ENCODE measurements at places on chromosomes 7 and 10.
A peak's percentile ranks its signal among the peaks of the same experiment; 100 is the strongest.

DNA sequence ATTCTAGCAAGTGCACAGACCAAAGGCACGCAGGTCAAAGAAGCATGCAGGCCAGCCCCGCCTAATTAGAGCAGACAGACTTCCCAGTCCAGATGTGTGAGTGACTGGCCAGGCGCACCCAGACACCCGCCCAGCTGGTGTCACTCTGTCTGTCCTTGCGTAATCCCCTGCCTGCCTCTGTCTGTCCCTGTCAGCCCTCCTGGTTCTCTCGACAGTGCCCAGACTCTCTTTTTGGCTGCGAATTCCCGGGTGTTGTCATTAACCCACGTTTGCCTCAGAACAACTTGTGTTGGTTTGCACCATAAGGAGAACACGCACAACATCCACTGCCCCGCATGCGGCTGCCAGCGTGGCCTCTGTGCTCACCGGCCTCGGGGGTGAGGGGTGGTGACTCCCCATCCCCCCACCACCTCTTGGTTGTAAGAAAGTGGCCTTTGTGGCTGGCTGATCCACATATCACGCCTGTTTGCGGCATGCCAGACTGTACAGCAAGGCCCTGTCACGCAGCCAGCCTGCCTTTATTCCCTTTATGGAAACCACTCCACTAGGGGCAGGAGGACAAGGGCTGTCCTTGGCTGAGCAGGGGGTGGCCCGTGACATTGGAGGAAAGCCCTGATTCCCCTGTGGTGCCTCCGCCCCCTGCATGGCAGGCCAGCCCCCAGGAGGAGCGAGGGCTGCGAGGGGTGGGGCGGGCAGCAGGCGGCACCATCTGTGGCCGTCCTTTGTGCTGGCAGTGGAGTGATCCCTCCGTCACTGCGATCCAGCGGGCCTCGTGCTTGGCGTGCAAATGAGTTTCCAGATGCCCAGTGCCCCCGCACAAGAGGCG is 72.8 kb upstream of the PPIF start:
- no peak for DNase-seq

- DNase-seq, result no peak
These were observed 108.3 kb downstream of the BUB3 start for GRCh38 chr10:123262456-123262855.

GRCh38 chr7:151243045-151243349 is 5.5 kb downstream of the SMARCD3 start:
- DNase-seq, result no peak

DNA sequence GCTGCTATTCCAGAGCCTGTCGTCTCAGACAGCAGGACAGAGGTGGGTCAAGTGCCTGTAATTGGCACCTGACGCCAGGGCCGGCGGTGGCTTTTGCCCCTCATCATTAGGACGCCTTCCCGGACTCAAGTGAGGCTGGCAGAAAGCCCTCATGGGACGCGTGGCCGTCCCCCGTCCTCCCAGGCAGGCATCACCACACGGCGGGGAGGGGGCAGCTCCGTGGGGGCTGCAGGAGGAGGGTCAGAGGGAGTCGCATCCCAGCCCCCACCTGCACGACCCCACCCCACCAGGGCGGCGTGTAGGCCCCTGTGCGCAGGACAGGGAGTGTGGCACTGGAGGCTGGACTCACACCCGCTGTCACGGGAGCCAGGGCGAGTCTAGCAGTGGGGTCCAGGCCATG is 16.3 kb downstream of the CFAP46 start:
- no peak for DNase-seq

DNA sequence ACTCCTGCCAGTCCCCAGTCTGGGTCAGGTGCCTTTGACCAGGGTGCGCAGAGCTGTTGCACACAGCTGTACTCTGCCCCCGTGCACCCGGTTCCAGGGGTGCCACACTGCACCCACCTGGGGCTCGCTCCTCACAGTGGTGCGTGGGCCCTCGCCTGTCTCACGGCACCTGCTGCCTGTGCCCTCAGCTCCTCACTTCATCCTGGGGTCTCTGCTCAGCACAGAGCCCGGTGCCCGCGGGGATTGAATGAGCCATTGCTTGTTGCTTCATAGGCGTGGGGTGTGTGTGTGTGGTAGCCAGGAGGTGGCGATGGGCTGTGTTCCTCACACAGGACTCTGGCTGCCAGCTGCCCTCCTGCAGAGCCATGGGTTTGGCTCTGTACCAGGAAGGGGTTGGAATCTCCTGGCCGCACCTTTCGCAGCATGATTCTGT is 18.5 kb downstream of the EIF3B start:
- DNase-seq, result no peak

DNA sequence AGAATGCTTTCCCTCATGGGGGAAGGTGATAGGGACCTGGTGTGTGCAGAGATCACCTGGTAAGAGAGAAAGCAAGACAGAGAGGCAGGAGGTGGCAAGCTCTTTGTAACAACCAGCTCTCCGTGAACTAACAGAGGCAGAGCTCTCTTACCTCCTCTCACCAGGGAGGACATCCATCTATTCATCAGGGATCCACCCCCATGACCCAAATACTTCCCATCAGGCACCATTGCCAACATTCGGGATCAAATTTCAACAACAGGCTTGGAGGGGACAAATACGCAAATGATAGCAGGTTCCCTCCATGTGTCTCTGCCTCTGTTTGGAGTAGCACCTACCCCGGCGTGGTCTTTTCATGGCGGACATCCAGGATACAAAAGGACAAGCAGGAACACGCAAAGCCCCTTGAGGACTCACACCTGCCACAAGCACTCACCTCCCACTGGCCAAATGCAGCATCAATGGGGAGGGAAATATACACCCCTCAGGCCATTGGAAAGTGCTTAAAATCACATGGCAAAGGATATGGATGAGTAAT is 431.2 kb upstream of the AUTS2 start:
- no peak for DNase-seq

DNA sequence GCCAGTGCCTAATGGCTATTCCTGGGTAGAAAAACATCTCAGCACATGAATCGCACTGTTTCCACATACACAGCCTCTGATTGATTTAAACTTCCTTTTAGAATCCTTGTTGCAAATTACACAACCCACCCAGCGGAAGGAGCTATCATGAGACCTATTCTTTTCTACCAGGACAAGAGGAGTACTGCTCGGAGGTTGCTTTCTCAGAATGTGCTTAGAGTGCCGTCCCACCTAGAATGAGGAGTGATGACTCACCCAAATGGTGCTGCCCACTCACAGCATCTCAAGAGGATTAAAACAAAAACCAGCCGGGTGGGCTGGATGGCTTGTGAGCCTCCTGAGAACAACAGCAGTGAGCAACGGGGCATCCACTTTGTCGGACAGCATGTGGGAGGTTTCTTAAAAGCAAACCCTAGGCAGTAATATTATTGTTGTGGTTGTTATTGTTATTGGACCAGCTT is 128.9 kb downstream of the DGKI start:
- no peak for DNase-seq

- DNase-seq, result no peak
These were observed 14.7 kb upstream of the ASB4 start for GRCh38 chr7:95471071-95471470.

- DNase-seq, result no peak
These were observed 1.3 kb downstream of the MOSPD3 start for GRCh38 chr7:100613412-100614175.

DNA sequence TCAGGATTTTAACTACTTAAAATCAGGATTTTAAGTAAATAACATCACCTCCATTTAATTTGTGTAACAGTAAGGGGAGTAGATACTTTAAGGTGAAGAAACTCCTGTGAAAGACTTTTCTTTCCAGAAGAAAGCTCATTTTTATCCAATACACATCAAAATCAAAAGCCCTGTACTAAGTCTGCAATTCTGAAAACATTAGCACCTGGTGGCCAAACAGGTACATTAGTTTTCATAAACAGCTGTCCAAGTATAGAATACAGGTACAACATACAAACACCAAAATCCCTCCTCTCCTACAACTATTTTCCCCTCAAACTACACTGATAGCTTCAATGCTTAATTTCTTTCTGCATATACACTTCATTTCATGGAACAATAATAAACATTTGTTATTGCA is 22.9 kb downstream of the FAM3C start:
- no peak for DNase-seq

- DNase-seq, result peak; percentile 32
These were observed 78.5 kb downstream of the LHPP start for GRCh38 chr10:124539935-124540641.

DNA sequence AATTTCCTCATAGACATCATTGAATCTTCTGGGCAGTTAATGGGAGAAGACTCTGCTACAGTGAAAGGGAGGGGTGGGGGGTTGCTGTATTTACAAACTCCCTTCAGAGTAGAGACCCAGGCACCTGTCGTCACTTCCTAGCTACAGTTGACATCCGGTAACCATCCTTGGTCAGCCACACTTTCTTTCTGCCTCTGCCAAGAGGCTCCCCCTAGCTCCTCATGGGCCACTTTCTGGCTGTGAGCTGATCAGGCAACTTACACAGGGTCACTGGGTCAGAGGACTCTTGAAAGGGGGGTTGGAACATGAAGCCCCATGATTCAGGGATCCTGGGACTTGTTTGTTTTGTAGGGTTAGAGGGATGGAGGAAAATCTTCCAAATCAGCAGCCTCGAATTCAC is 1.2 kb downstream of the TECPR1 start:
- no peak for DNase-seq

GRCh38 chr7:77566421-77566820 is 29.3 kb downstream of the PTPN12 start:
- no peak for DNase-seq

GRCh38 chr7:91034459-91035368 is 229.5 kb upstream of the FZD1 start:
- DNase-seq, result no peak

DNA sequence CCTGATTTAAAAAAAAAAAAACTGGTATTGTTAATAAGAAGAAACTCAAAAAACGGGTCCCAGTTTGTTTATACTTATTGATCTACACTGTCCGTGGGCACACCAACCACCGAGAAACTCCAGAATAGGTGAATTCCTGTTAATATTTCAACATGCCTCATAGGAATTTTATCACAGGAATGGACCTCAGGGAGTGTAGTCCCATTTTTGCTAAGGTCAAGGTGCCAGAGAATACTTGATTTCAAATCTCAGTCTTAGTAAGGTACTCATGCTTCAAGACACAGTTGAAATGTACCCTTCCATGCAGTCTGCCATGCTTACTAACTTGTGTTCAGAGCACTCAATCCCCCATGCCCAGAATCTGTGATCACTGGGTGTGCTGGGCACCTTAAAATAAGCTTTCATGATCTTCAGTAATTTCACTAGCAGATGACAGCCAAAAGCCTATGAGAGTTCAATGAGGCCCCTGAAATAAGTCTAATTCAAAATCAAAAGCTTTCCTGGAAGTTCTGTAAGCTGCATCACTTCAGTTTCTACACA is 385.7 kb downstream of the TNS3 start:
- no peak for DNase-seq

GRCh38 chr10:48655411-48656240 is 29.0 kb upstream of the WDFY4 start:
- DNase-seq, result peak; percentile 13

DNA sequence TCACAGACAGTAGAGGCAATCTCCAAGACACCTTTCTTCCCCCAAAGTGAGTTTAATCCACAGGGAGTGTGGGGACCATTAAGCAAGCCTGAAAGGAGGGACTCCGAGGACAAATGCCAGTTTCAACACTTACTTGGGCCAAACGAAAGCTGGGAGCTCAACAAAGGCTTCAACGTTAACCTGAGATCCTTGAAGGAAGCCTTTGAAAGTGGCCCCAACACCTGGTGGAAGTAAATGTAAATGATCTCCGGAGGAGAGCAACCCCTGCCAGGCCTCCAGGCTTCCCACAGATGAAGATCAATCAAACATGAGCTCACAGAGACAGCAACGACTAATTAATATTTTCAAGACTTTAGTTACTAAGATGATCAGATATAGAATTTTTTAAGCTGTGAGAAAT is 103.8 kb downstream of the PIP4K2A start:
- DNase-seq, result no peak

DNA sequence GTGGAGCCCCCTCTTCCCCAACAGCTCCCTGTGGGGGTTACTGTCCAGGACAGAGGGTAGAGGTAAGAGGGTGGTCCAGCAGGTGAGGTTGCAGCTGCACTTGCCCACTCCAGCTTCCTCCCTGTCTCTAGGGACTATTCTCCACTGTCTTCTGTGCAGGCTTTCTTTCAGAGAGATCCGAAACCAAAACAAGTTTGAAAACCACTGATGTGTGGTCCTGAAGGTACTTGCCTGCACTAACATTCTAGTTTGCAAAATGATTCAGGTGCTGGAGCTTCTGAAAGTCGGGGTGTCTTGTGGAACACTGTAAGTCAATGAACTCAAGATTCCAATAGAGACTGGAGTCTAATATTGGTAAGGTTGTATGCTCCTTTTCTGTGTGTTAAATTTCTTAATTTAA is 63.1 kb downstream of the BLNK start:
- no peak for DNase-seq

DNA sequence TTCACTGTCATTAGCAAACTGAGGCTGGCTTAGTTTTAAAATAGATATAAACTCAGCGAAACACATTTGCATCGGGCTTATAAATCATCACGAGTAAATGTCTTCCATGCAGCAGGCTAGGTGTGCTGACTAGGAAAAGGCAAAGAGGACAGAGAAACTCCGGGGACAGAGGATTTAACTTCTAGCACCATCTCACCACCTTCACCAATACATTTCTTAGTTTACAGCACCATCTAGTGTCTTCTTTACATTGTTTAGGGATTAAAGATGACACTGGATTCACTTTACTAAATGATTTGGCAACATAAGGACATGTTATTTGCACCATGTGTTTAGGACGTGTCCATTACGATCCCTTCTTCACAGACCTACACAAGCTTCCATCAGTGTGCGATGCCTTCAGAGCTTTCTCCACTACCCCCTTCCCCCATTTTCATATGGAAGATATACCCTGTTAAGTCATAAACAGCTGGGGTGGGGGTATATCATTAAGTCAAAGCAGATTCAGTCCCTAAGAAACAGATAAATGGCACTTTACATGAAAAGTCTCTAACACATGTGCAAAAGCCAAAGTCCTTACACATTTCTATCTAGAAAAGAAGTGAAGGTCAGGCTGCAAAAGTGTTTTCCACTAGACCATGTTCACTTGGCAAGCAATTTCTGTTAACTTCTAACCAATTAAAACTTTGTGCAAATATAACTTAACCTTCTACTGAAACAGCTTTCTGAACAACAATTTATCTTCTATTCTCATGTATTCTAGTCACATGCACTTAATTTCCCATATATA is 103.3 kb downstream of the GRB10 start:
- no peak for DNase-seq

DNA sequence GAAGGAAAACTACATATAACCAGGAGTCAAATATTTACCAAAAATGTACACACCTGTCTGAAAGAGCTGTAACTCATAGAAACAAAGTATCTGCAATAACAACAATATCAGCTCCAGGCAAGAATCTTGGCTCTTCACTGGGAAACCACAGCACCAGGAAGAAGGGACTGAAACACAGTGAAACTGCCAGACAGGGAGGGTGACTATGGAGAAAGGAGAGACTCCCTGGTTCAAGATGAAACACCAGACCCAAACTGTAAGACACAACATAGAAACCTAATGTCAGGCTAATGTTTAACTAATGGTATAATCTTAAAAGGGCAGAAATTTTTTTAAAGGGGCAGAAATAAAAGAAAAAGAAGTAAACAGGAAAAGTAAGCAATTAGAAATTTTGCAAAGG is 11.5 kb upstream of the TAS2R39 start:
- no peak for DNase-seq

- no peak for DNase-seq
These were observed 752.3 kb downstream of the SUGCT start for GRCh38 chr7:40887099-40887498.

GRCh38 chr10:126153711-126154628 is 234.3 kb downstream of the ADAM12 start:
- no peak for DNase-seq
